ENCODE measurements at places on chromosomes 6 and 20.

DNA sequence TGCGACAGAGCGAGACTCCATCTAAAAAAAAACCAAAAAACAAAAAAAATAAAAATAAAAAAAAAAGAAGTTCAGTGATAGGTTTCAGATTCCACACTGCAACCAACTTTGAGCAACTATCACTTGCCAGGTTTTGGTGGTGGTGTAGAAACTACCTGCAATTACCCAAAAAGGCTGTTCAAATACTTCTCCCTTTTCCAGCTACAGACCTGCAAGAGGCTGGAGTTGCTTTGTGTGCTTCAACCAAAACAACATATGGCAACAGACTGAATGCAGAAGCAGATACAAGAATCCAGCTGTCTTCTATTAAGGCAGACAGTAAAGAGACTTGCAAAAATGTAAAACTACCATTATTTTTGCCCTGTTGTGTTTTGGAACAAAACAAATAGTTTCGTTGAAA lies 9.3 kb upstream of the BCAS1 start:
- DNase-seq: no peak

DNA sequence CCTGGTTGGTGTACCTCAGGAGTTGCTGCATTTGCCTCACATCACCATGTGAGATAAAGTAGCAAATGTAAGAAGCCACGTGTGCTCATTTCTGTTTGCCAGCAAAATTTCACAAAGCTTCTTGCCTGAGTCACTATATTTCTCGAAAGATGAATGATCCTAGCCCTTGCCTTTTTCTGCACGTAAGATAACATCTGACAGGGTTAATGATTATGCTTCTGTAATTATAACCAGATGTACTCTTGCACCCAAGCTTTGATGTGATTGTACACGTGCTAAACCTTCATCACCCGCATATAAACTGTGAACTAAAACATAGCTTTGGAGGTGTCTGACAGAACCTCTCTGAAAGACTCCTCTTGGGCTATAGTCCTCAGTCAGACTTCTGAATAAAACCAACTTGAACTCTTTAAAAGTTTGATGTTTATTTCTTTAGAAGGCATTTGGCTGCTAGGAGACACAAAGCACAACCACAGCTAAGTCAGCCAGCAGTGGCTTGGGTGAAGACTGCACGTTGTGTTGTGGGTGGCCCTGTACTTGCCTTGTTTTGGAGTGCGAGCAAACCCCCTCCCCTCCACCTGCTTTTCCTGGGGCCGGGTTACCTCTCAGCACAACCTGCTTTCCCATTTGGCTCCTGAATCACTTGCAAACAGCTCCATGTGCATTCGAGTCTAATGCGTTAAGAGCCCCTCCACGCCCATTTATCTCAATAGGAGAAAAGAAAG lies 19.3 kb downstream of the PROKR2 start:
- DNase-seq: no peak

GRCh38 chr20:59087829-59088433 lies 45.3 kb upstream of the PRELID3B start:
- peak; percentile 90 for DNase-seq

DNA sequence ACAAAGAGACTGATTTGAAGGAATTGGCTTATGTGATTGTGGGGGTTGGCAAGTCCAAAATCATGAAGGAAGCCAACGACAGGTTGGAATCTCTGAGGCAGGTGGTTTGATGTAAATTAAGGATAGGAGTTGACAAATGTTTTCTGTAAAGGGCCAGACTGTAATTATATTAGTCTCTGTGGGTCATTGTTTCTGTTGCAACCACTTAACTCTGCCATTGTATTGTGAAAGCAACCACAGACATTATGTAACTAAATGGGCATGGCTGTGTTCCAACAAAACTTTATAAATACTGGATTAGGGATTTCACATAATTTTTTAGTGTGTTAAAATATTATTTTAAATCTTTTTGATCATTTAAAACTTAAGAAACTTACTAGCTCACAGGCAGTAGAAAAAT lies 199.2 kb upstream of the MYLIP start:
- peak; percentile 53 for DNase-seq

DNA sequence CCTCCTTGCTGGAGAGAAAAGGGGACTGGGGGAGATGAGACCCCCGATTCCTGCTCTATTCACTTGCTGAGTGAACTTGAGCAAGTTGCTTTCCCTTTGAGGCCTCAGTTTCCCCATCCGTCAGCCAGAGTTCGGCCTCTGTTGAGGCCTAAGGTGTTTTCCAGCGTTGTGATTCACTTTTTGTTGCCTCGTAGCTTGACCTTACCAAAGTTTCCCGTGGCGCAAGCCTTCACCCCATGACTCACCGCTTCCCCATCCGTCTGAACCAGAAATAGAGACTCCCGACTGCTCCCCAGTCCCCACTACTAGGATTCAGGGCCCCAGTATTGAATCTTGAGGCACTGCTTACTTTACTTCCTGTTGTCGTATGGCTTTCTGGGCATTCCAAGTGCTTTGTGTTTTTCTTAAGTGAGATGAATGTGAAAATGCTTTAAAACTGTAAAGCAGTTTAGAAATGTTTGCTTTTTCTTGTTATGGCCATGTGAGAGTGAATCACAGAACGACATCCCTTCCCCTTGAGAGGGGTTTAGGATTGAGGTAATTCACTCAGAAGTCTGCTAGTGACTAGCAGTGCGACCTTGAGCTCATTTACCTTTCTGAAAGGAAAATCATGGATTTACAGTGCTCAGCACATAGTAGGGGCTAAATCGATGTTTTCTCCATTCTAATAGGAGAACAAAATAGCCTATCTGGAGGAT lies 1.2 kb downstream of the CHMP4B start:
- peak; percentile 60 for DNase-seq

DNA sequence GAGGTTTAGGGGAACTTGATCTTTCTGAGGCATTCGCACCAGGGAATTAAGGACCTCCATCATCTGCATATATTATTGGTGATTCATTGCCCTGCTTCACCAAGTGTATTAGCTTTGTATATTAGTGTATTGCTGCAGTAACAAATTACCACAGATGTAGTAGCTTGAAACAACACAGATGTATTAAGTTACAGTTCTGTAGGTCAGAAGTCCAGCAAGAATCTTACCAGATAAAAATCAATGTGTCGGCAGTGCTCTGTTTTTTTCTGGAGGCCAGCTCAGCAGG lies 65.8 kb downstream of the HMGN3 start:
- no peak for DNase-seq

DNA sequence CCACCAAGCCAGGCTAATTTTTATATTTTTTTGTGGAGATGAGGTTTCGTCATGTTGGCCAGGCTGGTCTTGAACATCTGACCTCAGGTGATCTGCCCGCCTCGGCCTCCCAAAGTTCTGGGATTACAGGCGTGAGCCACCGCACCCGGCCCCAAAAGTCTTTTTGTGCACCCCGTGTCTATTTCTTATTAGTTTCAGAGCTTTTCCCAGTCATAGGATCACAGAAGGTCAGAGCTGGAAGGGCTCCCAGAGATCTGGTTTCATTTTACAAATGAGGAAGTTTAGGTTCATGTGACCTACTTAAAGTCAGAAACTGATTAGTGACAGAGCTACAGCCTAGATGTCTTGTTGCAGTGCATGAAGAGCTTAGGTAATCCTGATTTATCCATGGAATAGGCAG lies 1.6 kb upstream of the OGFRL1 start:
- DNase-seq: peak; percentile 50

DNA sequence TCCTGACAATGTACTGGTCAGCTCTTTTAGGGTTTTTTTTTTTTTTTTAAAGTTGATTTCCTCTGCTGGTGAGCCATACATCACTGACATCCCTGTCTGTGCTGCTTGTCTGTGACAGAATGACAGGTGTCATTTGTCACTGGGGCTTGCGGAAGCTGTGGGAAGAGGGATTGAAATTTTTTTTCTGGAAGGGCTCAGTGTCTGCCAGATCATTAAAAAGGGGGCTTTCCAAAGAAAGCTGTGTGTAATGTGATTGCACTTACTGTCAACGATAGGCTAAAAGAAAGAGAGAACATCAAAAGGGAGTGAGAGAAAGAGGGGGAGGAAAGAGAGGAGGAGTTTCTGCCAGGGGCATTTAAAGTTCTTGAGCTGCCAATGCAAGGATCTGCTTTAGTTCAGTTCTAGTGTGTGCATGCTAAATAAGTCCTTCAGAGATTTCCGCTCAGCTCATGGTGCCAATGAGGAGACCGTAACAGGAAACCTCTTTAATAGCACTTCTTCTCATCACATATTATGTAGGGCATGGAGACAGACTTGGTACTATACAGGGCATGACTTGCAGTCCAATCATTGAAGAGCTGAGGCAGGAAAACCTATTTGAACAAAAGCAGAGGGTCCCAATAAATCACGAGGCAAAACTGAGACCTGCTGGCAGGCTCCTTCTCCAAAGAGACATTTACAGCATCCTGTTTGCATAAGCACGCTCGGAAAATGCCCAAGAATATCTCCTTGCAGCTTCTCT lies 177.2 kb downstream of the TSHZ2 start:
- DNase-seq: no peak

DNA sequence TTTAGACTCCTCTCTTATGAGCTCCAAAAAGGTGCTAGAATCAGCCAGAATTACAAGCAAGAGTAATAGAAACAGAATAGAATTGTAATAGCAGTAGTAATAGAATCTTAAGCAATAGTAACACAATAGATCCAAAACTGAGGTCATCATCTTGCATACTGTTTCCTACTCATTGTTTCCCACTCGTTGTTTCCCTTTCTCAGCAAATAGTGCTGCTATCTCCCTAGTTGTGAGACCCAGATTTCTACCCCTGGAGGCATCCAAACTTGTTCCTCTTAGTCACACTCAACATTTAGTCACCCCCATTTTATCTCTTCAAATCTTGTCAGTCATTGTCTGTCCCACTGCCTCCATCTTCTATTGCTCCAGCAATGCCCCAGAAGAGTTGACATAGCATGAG lies 356.9 kb upstream of the MARCKS start:
- no peak for DNase-seq

DNA sequence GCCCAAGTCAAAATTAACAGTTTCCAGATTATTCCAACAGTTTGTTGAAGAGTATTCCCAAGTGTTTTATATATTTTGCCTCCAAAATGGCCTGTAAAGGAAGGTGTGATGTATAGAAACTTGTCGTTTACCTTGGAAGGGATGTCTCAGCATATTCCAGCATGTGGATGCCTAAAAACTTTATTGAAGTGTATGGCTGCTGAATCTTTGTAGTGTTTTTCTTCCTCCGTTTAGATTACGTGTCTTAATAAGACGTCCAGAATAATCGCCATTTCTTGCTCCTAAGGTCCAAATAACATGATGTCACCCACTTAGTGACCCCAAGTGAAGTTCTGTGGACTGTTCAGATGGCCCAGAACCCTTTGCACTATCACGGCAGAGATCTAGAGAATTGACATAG lies 18.0 kb upstream of the SF3B5 start:
- DNase-seq: no peak

DNA sequence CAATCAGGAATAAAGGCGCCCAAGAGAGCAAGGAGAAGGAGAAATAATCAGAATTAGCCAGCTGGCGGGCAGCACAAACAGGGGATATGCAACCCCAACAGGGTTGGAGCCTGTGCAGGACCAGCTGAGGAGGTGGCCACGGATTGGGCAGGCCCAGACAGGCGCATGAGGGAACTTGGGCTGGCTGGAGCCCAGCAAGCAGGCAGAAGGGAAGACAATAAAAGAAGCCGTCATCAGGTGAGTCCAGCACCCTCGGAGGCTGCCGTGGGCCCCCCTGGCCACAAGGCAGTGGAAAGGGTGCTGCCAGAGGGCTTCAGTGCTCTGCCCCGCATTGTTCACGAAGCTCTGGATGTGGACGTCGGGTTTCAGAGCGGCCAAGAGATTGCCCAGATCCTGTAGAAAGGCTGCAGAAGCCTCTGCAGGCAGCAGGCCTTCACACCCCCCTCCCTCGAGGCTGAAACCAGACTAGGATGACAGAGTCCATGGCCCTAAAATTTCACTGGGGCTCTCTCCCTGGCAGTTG lies 28.4 kb upstream of the MAFB start:
- no peak for DNase-seq

DNA sequence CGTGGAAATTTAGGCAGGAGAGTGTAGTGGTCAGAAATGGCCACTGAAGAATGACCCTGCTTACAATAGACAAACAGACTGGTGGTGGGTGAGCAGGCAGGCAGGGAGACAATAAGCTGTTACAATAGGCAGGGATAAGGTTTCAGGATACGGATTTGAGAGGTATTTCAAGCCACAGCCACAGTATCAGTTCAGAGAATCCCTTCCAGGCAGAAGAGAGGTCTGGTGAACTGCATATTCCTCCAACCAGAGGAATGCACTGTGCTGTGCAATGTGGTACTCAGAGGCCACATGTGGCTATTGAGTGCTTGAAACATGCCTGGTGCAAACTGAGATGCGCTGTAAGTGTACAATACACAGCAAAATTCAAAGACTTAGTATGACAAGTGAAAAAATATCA lies 20.6 kb downstream of the RMND1 start:
- DNase-seq: no peak

DNA sequence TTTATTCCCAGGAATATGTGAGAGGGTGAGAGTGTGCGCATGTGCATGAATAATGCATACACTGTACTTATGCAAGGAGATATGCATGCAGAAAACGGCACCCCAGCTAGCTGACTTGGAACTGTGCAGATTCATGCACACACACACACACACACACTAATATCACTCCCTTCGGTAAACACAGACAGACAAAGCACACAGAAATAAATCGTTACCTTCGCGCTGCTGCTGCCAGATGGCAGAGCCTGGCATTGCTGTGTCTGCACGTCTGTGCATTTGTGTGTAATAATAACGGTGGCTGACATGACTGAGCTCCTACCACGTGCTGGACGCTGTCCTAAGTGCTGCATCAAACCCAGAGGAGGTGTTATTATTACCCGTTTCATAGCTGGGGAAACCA lies 36.8 kb downstream of the PREX1 start:
- DNase-seq: peak; percentile 71

- no peak for DNase-seq
Observed at GRCh38 chr20:44065401-44066340, 121.3 kb downstream of the JPH2 start.

DNA sequence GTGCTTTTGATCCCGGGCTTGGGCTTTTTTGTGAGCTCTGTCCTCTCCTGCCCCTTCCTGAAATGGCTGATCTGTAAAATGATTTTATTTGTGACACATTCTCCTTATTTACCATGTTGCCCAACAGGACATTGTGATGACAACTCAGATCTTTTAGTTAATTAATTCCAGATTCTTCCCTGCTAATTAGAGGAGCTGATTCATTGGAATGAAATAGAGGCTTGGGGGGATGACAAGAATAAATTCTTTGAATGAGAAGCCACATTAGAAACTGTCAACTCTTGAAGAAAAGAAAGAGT lies 26.1 kb upstream of the GABRR1 start:
- no peak for DNase-seq

DNA sequence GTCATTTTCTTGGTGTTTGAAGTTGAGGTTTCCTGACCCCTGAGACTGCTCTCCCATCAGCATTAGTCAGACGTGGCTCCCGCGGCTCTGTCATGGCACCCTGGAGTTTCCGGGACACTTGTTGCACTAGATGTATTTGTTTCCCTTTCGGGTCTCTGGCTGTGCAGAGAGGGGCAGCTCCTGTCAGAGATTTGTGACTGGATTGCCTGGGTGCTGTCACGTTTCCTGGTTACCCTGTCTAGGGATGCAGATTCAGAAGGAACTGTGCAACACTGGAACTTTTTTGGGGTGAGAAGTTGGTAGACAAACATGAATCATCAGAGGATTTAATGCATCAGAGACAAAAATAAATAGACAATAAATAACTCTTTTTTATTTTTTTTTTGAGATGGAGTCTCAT lies 431.8 kb upstream of the MAN1A1 start:
- no peak for DNase-seq

- no peak for DNase-seq
Observed at GRCh38 chr6:12047304-12047703, 35.2 kb downstream of the HIVEP1 start.

GRCh38 chr6:44800171-44800783 lies 412.8 kb downstream of the CDC5L start:
- no peak for DNase-seq

Measured in hematopoietic multipotent progenitor cell treated with erythropoietin and hydrocortisone succinate and interleukin-3 and kit ligand, for 6 days (in vitro differentiated cells).